ENCODE measurements at places on chromosomes 5 and 9.

GRCh38 chr5:122183098-122183787, 53.9 kb downstream of the ZNF474 start:
- DNase-seq: no peak

DNA sequence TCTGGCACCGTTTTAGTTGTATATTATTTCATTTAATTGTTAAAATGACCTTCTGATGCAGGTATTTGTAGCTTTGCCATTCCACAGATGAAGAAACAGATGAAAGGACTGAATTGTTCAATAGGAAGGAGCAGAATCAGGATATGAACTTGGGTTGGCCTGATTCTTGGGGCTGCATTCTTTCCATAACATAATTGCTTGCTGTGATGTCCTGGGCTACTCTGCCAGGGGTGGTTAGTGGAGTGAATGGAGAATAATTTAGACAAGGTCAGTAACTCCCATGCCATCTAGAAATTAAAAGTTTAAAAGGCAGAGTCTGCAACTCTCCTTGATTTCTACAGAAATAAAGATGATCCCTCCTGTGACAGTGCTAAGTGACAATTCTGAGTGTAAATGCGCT, 15.9 kb downstream of the TLR4 start:
- DNase-seq: no peak

- no peak for DNase-seq
Measured at GRCh38 chr5:36382890-36383289, 81.2 kb upstream of the RANBP3L start.

DNA sequence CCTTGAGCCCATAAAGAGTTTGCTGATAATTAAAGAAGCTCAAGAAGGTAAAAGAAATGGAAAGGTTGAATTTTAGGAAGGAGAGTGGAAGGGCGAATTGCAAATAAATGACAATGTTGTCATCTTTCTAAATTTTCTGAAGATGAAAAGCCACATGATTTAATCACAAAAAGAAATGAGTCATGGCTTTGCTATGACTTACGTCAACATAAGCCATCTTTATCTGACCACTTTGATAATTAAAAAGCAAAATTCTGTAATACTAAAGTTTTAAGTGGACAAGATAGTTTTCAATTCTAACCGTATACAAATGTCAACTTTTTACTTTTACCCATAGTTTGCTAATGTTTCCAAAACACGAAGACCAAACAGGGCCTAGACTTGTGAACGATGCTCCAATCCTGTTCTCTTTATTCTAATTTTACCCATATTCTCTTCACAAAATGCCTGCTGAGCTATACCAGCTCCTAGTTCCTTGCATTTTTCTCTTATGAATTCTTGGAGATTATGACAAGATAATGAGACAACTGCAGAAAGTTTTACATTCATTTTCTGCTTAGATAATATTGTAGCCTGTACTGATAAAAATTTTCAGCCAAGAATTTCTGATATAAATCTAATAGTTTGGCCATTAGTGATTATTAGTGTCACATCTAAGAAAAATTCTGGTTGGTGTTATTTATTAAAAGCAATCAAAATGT, 21.8 kb upstream of the PRUNE2 start:
- no peak for DNase-seq

GRCh38 chr9:126723807-126724172, 81.0 kb upstream of the ZBTB43 start:
- no peak for DNase-seq

DNA sequence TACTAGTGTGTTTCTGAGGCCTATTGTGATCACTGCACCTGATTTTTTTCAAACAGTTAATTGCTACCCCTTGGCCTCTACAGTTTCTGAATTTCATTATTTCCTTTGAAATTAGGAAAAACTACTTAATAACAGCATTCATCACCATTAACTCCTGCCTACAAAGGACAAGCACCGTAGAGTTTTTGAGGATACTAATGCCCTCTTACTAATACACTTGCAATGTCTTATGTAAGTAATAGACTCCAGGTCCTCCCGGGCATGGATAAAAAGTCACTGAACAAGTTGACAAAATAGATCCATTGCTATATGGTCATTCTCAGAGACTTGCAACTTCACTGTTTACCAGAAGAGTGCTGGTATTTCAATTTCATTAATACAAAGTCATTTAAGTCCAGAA, 1172.5 kb downstream of the CDH12 start:
- no peak for DNase-seq

GRCh38 chr9:77903666-77904285, 127.8 kb downstream of the GNAQ start:
- DNase-seq: no peak

DNA sequence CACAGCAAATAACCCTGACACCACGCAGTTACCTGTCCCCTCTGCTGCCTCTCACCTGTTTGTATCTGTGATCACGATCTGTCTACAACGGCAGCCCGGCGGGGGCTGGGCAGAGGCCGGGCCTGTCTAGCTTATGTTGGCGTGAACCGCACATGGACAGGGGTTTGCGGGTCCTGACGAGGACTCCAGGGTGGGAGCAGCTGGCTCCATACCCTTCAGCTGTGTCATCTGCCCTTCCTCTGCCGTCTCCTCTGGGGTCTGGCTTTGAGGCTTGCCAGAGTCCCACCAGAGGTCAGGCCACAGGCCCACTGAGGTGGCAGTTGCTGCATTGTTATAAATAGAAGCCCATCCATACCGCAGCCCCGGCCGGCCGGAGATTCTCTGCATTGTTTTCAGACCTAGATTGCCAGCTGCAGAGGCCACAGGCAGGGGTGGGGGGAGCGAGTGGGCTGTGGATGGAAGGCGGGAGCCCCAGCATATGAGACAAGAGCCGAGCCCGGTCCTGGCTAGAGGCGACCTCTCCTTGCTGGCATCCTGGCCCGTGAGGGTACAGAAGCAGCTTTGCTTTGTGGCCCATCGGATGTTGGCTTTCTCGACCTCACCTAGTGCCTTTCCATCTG, 37.8 kb downstream of the FAM78A start:
- DNase-seq: no peak

GRCh38 chr5:113447498-113448050, 12.8 kb upstream of the TSSK1B start:
- no peak for DNase-seq

DNA sequence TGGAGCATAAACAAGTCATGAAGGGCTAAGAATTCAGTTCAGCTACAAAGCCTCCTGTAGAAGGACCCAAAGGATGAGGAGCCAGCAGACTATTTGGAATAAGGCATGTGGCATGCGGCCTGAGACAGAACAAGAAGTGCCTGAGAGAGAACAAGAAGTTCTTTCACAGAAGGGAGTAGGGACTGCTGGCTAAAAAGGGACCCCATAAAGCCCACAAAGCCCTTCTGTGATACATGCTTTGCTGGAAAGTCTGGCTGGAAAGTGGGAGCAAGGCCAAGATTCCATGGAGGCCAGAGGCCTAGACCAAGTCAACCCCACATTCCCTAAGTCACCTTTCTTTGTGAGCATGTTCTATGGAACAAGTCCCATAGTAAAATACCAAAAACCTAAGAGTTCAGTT, 35.9 kb upstream of the UBAP2 start:
- DNase-seq: no peak

GRCh38 chr9:7976167-7976755, 176.7 kb upstream of the DMAC1 start:
- no peak for DNase-seq

DNA sequence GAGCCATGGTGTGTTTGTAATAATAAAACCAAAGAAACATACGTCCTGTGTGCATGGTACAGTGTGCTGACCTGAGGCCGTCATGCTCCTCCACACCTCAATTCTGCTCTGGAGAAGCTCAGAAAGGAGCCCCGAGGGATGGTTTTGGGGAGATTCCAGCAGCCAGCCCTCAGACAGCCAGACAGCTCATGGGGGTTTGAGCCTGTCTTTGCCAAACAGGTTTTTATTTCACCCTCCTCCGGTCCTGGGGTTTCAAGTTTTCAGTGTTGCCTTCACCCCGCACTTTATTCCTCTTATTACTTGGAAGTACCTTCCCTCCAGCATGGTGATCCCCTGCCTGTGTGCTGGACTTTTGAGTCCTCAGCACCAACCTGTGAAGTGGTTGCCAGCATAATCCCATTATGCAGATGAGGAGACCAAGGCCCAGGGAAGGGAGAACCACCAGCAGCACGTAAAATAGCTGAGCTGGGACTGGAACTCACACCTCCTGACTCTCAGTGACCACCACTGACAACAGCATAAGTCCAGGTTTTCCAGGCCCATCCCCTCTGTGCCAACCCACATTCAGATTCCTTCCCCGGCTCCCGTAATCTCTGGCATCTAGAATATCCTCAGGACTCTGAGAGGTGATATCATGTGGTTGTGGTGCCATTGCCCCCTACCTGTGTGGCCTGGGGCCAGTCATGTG, 35.1 kb downstream of the TGFBI start:
- no peak for DNase-seq

GRCh38 chr9:111000202-111000601, 38.1 kb downstream of the LPAR1 start:
- no peak for DNase-seq

DNA sequence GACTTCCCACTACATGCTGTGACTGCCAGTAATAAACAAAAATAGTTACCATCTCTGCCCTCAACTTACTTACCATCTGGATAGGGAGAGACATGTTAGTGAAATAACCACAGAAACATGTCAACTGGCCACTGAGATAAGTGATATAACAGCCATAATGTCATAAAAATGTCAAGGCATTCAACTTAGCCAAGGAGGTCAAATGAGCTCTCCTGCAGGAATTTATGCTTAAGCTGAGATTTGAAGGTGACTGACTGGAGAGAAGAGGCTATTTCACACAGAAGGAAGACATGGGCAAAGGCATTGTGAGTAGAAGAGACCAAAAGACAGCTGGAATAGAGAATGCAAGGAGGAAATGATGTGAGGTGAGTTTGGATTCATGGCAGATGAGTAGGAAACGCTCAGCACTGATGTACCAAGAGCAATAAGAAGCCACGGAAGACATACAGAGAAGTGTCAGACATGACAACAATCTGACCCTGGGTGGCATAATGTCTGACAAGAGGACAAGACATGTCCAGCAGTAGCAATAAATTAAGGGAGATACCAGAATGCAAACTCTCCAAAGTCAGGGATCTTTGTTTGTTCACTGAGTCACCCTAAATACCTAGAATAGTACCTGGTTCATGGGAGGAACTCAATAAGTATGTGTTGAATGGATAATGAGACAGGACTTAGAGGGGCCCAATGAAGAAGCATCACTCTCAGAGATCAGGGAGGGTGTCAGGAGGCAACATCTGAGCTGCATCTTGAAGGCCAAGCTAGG, 318.8 kb downstream of the ACTL7B start:
- DNase-seq: no peak

DNA sequence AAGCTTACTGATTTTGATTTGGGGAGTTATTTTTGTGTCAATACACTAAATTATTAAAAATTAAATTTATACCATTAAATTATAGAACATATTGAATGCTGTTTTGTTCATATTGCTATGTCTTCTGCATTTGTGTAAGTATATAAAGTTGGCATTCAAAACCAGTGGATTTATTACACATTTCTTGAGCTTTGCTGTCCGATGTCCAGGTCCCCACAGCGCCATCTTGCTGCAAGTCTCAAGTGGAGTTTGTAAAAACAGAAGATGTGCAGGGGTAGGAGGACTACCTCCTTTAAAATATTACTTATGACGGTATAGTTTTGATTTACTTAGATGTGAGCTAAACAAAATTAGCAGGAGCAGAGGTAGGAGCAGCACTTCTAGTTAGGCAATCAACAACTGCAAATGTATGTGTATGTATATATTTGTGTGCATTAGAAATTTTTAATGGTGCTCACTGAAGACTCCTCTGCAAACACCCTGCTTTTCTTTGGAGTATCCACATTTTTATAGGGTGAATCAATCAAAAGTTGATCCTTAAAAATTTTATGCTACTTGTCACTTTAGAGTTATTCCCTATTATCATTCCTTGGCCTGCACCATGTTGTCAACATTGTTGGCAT, 37.4 kb downstream of the CPEB4 start:
- DNase-seq: no peak

Data from stimulated activated CD4-positive, alpha-beta T cell treated with anti-CD3 and anti-CD28 coated beads, TNF-alpha, amount 100 ng/mL, for 1 hour (primary cell).